HFFc6 (cell line): ENCODE measurements at places on chromosomes 1 and 21. TPM values are rescaled to one million over a fixed set of nuclear protein-coding genes. Genes with fewer than 3 reads are reported as not detected.

- peaks cover 6% of the 10 kb centered on the region; the same call in 1 of the 2 replicates for H3K36me3 ChIP-seq
- no peak overlapping the region for H3K27ac ChIP-seq
- peaks cover 6% of the 10 kb centered on the region; the same call in 1 of the 2 replicates for H3K4me1 ChIP-seq
Measured at GRCh38 chr1:175904808-175905207, 161.4 kb upstream of the TNR start.

DNA sequence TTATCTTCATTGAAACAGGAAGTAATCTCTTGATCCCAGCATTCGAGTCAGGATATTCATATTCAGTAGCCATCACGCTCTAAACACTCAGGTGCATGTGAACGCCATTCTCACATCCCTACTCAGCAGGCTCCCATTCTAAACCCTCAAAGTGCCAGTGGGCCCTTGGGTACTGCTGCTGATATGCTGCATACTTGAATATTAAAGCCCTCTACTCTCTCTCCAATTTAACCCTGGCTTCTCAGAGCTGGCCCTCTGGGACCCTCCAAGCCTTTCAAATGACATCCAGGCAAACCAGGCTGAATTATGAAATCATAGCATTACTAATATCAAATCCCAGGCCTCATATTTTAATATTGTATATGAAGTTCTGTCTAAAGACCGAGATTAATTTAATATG is 468.2 kb downstream of the NUF2 start:
- H3K4me3 ChIP-seq: no peak overlapping the region
- H3K4me1 ChIP-seq: no peaks in the 10 kb centered on the region
- H3K27ac ChIP-seq: no peak overlapping the region
- no peaks in the 10 kb centered on the region for H3K36me3 ChIP-seq

DNA sequence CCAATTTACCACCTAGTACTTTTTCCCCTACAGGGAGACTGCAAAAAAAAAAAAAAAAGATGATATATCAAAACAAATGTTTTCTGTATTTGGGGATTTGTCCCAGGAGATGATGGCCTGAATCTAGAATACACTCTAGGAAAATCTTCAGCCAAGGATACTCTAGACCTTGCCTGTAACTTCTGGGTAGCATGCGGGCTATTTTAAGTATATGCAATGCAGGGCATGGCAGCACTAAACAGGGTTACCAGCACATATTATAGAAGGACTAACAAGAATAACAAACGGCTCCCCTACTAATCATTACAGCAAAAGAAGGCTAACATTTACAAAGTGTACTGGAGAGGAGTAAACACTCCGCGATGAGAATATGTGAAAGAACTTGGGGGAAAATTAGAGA is 109.6 kb downstream of the GPATCH2 start:
- no peak overlapping the region for H3K4me3 ChIP-seq
- H3K4me1 ChIP-seq: peaks cover 15% of the 10 kb centered on the region
- H3K27ac ChIP-seq: no peak overlapping the region
- H3K36me3 ChIP-seq: no peaks in the 10 kb centered on the region
- H3K27me3 ChIP-seq: no peaks in the 10 kb centered on the region

The LYPD8 gene
- 0.22 TPM in 1 of 3 replicates, not detected in the others for total RNA-seq

The TNFRSF1B gene
- total RNA-seq: 0.25 to 0.60 TPM (median 0.43 TPM) in 3 replicates

DNA sequence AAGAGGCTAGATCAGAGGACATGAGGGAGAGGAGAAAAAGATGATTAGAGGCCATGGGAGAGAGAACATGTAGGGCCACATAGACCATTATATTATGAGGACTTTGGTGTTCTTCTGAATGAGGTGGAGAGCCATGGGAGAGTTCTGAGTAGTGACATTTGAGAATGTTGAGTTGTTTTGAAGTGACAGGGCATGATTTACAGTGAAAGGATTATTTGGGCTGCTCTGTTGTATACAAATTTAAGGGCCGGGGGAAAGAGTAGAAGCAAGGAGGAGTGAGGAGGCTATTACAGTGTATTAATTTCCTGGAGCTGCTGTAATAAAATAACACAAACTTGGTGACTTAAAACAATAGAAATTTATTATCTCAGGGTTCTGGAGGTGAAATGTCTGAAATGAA is 102.5 kb upstream of the RGS4 start:
- no peak overlapping the region for H3K4me3 ChIP-seq
- no peaks in the 10 kb centered on the region for H3K27me3 ChIP-seq
- DNase-seq: no peak
- peaks cover 10% of the 10 kb centered on the region for H3K36me3 ChIP-seq

- no peaks in the 10 kb centered on the region for H3K36me3 ChIP-seq
- H3K4me1 ChIP-seq: peaks cover 21% of the 10 kb centered on the region
- H3K4me3 ChIP-seq: no peak overlapping the region
- DNase-seq: no peak
- H3K27me3 ChIP-seq: peaks cover 27% of the 10 kb centered on the region
Measured at GRCh38 chr1:110476028-110476765, 25.2 kb downstream of the PROK1 start.

The LCE1A gene
- not detected in 3 replicates for total RNA-seq

The ITLN2 gene
- total RNA-seq: not detected in 3 replicates

DNA sequence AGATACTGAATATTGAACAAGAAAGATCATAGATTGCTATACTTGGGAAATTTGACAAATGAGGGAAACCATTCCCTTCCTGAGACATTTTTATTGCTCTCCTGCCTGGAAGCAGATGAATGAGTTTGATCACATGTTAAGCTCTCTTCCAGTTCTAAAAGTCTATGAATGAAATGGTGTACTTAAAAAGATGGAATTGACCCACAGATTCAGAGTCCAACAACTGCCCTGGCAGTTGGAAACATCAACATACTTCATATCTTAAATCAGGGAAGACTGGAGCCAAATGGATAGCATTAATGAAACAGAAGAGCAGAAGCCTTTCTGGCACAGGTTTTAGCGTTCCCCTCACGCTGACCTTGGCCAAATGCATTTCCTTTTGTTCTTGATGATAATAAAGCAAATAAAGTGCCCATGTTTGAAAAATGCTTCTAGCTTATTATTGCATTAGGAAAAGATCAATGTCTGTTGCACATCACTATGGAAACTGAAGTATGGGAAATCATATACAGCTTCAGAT is 142.6 kb downstream of the ESRRG start:
- H3K27me3 ChIP-seq: no peaks in the 10 kb centered on the region; the same call in 1 of the 2 replicates
- H3K4me1 ChIP-seq: no peaks in the 10 kb centered on the region
- H3K27ac ChIP-seq: no peak overlapping the region
- H3K36me3 ChIP-seq: no peaks in the 10 kb centered on the region
- H3K4me3 ChIP-seq: no peak overlapping the region
- no peak for DNase-seq

The NBPF14 gene
- 16.1 to 19.6 TPM (median 19.4 TPM) in 3 replicates for total RNA-seq

The EXO5 gene
- total RNA-seq: 8.3 to 8.9 TPM (median 8.8 TPM) in 3 replicates

GRCh38 chr1:30698401-30698981 is 24.9 kb downstream of the MATN1 start:
- no peaks in the 10 kb centered on the region for H3K36me3 ChIP-seq
- DNase-seq: no peak
- no peak overlapping the region for H3K27ac ChIP-seq
- no peak overlapping the region for H3K4me3 ChIP-seq
- peaks cover 4% of the 10 kb centered on the region; the same call in 1 of the 2 replicates for H3K4me1 ChIP-seq

GRCh38 chr1:164928232-164928812 is 369.3 kb downstream of the PBX1 start:
- DNase-seq: no peak
- peaks cover 7% of the 10 kb centered on the region for H3K27me3 ChIP-seq
- no peaks in the 10 kb centered on the region for H3K4me1 ChIP-seq
- H3K27ac ChIP-seq: no peak overlapping the region
- H3K36me3 ChIP-seq: no peaks in the 10 kb centered on the region

- H3K4me3 ChIP-seq: no peak overlapping the region
- no peak for DNase-seq
- H3K36me3 ChIP-seq: no peaks in the 10 kb centered on the region
- H3K4me1 ChIP-seq: peaks cover 11% of the 10 kb centered on the region; the same call in 1 of the 2 replicates
- H3K27me3 ChIP-seq: peaks cover 26% of the 10 kb centered on the region
- no peak overlapping the region for H3K27ac ChIP-seq
Measured at GRCh38 chr1:182368358-182368757, 23.2 kb downstream of the GLUL start.

GRCh38 chr1:24364975-24365678 is 46.0 kb downstream of the GRHL3 start:
- H3K27ac ChIP-seq: peak overlapping the region; percentile 85
- peak; percentile 91 for DNase-seq
- H3K4me3 ChIP-seq: peak overlapping the region; percentile 49
- peaks cover 28% of the 10 kb centered on the region for H3K36me3 ChIP-seq
- peaks cover 11% of the 10 kb centered on the region for H3K27me3 ChIP-seq

The SPOCD1 gene
- 34.8 to 40.4 TPM (median 36.3 TPM) in 3 replicates for total RNA-seq

DNA sequence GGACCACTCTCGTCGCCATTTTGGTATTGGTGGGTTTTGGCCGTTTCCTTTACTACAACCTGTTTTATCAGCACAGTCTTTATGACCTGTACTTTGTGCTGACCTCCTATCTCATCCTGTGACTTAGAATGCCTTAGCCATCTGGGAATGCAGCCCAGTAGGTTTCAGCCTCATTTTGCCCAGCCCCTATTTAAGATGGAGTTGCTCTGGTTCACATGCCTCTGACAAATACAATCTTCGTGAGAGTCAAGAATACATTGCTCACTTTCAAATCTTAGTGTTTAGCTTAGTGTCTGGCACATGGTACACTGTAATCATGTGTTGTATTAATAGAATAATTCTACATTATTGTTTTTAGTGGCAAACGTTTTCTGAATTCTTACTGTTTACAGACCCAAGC is 88.9 kb downstream of the BACH1 start:
- no peak overlapping the region for H3K27ac ChIP-seq
- H3K4me1 ChIP-seq: peaks cover 4% of the 10 kb centered on the region
- no peak for DNase-seq

- peaks cover 44% of the 10 kb centered on the region for H3K4me1 ChIP-seq
- H3K36me3 ChIP-seq: no peaks in the 10 kb centered on the region
- no peak within 1 kb of the TSS for H3K27ac ChIP-seq
- no peak within 1 kb of the TSS for H3K4me3 ChIP-seq
- DNase-seq: no peak
Measured at GRCh38 chr1:22972760-22973159, at the start of gene LACTBL1. Gene LACTBL1 (minus strand): TSS chr1:22972866. CDS start chr1:22972316, 550 bp downstream.

GRCh38 chr21:41183575-41183974 is 15.6 kb downstream of the BACE2 start:
- H3K27ac ChIP-seq: no peak overlapping the region
- H3K27me3 ChIP-seq: peaks cover 2% of the 10 kb centered on the region

DNA sequence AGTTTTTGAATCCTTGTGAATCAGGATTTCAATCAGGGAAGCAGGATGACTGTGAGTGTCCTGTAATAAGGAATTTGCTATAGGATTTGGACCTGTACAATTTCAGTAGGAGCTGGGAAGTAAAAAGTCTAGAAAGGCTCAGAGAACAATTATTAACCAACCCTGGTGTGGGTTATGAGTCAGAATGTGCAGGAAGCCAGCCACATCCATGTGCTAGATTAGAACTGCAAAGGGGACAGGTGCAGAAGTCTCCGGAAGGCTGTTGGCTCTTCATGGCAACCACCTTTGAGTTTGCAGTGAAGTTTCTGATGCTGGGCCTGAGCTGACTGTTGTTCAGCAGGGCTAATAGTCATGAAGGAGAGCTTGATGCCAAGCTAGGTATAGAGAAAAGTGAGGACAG is 70.7 kb downstream of the SPATA46 start:
- no peak for DNase-seq
- H3K4me3 ChIP-seq: no peak overlapping the region
- no peak overlapping the region for H3K27ac ChIP-seq
- H3K4me1 ChIP-seq: peaks cover 27% of the 10 kb centered on the region
- H3K27me3 ChIP-seq: peaks cover 7% of the 10 kb centered on the region
- H3K36me3 ChIP-seq: no peaks in the 10 kb centered on the region

The NEGR1 gene
- 45.3 to 64.7 TPM (median 61.3 TPM) in 3 replicates for total RNA-seq

The DISP1 gene
- 3.6 to 4.4 TPM (median 4.0 TPM) in 3 replicates for total RNA-seq

GRCh38 chr1:23619299-23620188 is 60.2 kb upstream of the ID3 start:
- H3K27ac ChIP-seq: no peak overlapping the region
- H3K4me1 ChIP-seq: peaks cover 5% of the 10 kb centered on the region; the same call in 1 of the 2 replicates
- H3K27me3 ChIP-seq: peaks cover 34% of the 10 kb centered on the region
- H3K36me3 ChIP-seq: 0 out of 2 replicates have a peak, but pooled peaks cover 6% of the 10 kb centered on the region
- peak overlapping the region; percentile 25; the same call in 1 of the 2 replicates for H3K4me3 ChIP-seq

DNA sequence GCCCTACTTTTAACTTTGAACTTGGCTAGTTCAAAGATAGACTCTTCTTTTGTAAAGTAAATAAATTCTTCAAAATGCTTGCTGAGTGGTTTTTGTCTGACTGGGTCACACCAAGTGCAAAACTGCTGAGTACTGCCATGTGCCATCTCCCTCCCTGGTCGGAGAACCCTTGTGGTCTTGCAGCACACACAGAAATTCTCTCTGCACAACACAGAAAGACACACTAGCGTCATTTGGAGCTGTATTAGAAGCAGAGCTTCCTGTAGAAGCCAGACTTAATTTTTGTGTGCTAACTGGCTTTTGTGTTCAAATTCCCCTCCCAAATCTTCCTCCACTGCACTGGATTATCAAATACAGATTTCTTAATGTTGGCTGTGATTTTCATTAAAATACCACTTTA is 2.5 kb downstream of the PSMB4 start:
- H3K27me3 ChIP-seq: no peaks in the 10 kb centered on the region
- peak overlapping the region; percentile 99 for H3K27ac ChIP-seq
- peak overlapping the region; percentile 55 for H3K4me3 ChIP-seq
- H3K4me1 ChIP-seq: peaks cover 35% of the 10 kb centered on the region
- peaks cover 45% of the 10 kb centered on the region for H3K36me3 ChIP-seq

The SLC26A9 gene
- total RNA-seq: not detected in 2 replicates
